ENCODE measurements at places on chromosomes 7 and 10.

DNA sequence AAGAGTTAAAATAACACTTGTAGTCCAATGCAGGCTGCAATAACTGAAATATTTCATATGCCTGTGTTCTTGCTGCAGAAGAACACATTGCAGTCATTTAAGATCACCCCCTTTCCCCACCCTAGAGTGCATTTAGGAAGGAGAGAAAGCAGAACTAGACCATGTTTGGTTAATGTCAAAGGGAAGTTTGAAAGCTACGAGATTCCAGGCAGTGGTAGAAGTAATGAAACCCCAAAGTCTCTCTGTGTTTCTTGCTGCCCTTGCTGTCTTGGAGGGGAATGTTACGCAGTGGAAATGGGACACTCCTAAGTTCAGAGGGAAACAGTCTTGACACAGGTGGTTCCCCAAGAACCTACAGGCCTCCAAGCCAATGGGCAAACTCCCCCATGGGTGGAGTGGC lies 242.9 kb downstream of the PTEN start:
- no peak for DNase-seq

DNA sequence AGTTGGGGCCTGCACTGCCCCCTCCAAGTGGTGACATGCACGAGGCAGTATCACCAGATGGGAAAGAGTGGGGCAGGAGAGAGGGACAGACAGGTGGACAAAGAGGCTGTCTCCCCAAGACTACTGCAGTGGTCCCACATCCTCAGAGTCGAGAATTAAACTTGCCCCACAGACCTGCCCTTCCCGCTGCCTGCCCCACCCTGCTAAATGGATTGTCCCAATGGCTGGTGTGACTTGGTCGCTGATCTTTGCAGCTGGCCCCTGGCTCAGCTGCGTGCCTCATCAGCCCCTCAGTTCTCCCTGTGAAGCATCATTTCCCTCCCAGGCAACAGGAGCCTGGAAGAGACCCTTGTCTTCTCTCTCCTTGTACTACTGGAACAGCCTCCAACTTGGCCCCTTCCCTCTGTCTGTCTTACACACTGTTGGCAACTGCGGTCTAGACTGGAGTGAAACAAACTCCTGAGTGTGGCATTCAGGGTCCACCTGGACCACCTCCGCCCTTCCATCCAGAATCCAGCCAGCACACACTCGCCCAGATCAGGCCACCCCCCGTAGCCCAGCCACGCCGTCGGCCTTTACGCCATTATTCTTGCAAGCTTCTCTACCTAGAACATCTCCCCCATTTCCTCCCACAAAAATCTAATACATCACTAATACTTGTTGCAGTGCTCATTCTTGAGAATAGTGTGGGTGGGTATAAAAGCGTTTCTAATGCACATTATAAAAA lies 275.1 kb downstream of the CELF2 start:
- no peak for DNase-seq

DNA sequence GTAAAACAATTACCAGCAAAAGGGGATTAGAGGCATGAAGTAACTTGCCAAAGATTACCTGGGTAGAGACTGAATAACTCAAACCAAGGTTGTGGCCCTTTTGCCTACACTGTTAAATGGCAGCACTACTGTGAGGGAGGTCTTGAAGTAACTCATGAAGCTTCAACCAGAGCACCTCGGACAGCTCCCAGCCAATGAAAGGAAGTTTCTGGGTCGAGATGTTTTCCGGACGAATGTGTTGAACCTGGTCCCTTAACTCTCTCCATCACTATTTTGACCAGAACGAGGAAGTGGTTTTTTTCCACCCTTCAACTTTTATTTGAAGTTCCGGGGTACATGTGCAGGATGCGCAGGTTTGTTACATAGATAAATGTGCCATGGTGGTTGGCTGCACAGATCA lies 133.6 kb upstream of the PRKCQ start:
- no peak for DNase-seq

- DNase-seq, result no peak
Measured at GRCh38 chr10:778626-779330, 89.3 kb upstream of the DIP2C start.

DNA sequence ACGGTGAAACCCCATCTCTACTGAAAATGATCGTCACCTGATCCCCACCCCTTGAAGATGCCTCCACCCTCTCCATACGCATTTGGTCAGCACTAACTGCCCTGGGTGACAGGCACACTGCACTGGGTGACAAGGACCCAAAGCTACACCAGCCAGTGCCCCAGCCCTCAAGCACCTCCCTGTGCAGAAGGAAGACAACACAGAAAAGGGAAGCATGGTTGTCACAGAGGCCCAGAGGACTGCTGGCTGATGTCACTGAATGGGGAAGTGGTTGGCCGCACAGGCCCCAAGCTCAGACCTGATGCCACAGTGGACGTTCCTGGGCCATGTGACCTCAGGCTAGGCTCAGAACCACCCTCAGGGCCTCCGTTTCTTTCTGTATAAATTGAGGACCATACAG lies 4.2 kb upstream of the PILRA start:
- no peak for DNase-seq

DNA sequence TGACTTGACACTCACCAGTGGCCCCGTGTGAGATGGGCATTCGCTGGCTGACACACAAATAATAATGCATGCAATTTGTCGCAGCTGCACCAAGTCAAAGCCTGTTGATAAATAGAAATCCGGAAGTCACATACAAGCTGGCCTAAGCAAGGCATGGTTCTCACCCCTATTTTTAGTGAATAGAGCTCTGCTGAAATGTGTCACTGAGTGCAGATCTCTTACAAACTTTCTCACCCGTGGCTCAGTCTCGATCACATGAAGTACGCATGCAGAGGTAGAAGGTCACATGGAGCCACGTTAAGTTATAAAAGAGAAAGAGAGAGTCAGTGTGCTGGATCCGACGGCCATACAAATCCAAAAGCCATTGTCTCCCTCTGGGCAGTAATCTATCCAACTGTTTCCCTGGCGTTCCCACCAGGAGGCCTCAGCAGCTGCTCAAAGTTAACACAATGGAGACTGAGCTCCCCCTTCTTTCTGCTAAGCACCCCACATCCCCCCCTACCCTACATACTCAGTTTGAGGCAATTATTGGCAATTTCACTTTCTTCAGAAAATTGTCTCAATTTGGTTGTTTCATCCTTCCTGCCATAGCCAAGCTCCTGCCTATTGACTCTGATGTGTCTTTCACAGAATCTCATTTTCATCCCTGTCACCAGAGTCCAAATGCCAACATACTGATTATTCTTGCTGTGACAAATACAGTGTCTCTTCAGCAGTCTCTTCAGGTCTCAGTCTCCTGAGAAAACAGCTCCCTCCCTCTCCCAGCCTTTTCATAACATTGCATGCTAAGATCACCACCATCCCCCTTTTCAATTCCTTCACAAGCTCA lies 473.3 kb upstream of the NRP1 start:
- DNase-seq, result no peak

DNA sequence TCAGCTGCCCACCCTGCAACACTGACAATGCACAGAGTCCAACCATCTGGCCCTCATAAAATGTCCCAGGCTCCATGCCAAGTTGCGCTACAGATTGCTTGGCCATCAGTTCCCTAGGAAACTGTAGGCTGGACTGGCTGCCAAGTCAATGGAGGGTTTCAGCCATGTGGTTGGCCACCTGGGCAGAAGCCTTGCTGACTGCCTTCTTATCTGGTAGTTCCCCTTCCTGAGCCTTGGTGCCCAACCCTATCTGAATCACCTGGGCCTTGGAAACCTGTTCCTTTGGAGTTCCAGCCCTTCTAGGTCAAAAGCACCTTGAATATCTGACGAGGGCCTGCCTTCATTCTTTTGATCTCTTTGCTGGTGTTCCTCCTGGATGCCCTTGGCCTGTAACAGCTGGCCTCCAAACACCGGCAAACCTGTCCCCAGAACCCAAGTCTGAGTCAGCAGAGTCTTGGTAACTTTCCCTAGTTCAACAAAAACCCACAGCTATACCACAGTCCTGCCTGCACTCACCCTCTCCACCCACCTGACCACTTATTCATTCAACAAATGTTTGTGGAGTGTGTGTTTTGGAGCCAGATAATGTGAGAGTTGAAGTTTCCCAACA lies 37.4 kb upstream of the KDM7A start:
- DNase-seq, result no peak

DNA sequence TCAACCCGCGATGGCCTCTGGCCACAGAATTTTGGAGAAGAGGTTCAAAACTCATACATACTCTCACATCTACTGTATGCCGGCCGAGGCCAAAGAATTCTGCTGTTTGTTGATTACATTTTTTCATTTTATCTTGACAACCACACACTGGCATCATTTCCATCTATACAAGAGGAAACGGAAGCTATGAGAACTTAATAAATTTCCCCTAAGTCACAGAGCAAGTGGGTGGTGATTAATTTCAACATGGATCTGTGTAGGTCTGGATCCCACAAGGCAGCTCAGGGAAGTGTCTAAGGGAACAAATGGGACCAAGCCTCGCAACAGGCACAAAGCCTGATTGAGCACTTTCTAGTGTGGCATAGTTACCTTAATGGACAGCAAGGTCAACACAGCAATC lies 18.0 kb downstream of the ELMO1 start:
- DNase-seq, result no peak

DNA sequence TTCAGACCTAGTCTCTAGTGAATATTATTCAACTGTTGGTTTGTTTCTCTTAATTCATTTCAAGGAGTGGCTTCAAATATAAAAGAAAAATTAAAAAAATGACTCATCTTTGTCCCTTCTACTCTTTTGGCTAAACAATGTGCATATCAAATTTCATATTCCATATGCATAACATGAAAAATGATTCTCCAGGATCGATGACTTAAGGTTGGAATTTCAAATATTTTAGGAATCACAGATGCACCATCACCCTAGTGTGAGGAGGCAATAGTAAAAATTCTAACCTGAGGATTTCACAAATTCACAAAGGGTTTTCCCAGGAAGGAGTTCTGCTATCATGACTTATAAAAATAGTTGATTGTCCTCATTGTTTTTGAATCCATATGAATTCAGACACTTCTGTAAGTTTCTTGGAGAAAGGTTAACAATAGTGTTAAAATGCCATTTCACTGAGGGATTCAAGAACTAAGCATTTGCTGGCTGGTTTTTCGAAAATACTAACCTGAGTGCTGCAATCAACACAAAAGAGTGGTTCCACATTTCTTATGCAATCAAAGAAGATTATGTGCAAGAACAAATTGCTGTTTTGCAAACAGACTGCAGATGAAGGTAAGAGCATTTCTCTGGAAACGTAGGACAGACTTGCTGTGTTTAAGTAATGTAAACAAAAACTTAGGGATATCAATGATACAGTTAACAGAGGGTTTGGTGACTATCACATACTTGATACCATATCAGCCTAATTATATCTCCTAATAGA lies 547.5 kb upstream of the LRRTM3 start:
- DNase-seq, result no peak

- DNase-seq, result no peak
Measured at GRCh38 chr7:77888998-77889397, 90.4 kb downstream of the PHTF2 start.

- DNase-seq, result no peak
Measured at GRCh38 chr7:41571573-41571972, 131.3 kb downstream of the INHBA start.
